ENCODE measurements at places on chromosomes 2 and 18. TPM values are rescaled to one million over a fixed set of nuclear protein-coding genes. Genes with fewer than 3 reads are reported as not detected.

The DSEL gene
- 1.2 TPM for total RNA-seq

The CCDC74B gene
- 0.30 TPM for total RNA-seq

The CHRNG gene
- not detected for total RNA-seq

The MRO gene
- not detected for total RNA-seq

The C2orf78 gene
- total RNA-seq: not detected

DNA sequence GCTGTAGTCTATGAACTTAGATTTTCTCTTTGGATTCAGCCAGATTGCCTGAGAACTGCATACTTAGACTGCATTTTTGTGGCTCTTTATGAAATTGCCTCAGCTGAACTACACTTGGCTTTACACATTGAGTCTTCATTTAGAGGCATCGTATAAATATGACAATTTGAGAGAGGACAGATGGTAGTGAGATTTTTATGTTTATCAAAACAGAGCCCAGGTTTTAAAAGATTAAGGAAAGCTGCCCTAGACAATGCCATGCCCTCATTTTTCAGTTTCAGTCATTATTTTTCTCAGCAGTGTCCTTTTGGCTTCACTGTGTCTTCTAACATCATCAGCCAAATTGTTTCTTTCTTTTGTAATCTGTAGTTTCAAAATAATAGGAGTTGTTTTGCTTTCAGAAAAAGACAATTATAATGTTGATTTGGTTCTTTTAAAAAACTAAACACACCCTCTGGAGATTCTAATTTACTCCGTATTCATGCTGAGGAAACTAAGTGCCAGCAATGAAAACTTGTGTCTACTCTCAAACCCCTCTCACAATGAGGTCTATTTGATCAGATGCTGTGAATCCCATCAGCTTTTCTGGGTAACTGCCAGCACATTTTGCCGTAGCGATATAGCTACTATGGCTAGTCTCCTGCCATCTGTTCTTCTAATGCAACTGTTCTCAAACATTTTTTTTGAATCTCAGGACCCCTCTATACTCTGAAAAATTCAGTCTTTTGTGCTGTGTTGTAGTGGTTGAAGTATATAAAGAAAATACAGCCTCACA is 46.2 kb downstream of the TWSG1 start:
- no peak for DNase-seq

GRCh38 chr18:35172009-35172408 is 68.8 kb upstream of the ZNF397 start:
- no peak for DNase-seq

GRCh38 chr2:20282916-20283592 is 58.1 kb upstream of the SDC1 start:
- no peak for DNase-seq

- no peak for DNase-seq
These were observed 5.1 kb upstream of the BCL11A start for GRCh38 chr2:60558536-60558935.

DNA sequence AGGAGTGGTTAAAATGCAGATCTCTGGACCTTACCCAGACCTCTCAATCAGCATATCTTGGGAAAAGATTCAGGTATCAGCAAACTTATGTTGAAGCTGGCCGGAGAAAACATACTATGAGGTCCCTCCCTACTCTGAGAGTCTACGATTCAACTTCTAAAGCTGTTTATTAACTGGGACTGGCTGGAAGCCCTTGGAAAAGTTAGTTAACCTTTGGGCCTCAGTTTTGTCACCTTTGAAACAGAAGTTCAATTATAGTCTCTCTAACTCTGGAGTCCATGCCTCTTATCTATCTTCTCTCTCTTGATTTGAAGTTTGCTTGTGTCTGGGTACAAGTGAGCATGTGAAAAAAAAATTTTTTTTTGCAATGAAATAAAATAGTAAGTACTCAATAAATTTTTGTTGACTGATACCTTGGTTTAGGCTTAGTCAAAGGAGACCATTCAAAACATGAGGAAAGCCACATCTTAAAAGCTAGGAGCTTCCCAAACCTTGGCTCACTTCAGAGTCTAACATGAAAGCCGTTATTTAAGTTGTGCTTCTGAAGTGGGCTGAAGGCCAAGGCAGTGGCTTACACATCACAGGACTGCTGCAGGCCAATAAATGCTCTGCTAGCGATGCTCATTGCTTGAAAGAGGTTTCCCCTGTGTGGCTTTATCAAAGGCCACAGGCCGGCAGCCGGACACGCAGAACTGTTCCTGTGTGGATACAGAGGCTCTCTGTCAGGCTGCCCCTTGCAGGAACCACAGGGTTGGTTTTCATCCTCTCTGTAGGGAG is 110.6 kb upstream of the FAM136A start:
- no peak for DNase-seq

DNA sequence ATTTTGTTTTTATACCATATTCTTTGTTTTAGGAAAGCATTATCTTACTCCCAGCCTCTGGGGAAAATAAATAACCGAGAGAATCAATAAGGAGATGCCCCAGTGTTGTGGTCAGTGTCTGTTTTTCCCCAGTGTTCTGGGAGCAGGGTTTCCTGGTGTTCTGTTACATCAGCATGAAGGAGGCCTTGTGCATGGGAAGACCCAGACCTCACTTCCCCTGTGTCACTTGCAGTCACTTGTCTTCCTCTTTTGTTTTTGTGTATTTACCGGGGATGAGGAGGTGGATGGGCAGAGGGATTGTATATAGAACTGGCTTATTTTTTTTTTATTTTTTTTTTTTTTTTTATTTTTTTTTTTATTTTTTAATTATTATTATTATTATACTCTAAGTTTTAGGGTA is 45.0 kb upstream of the MGAT5 start:
- no peak for DNase-seq

DNA sequence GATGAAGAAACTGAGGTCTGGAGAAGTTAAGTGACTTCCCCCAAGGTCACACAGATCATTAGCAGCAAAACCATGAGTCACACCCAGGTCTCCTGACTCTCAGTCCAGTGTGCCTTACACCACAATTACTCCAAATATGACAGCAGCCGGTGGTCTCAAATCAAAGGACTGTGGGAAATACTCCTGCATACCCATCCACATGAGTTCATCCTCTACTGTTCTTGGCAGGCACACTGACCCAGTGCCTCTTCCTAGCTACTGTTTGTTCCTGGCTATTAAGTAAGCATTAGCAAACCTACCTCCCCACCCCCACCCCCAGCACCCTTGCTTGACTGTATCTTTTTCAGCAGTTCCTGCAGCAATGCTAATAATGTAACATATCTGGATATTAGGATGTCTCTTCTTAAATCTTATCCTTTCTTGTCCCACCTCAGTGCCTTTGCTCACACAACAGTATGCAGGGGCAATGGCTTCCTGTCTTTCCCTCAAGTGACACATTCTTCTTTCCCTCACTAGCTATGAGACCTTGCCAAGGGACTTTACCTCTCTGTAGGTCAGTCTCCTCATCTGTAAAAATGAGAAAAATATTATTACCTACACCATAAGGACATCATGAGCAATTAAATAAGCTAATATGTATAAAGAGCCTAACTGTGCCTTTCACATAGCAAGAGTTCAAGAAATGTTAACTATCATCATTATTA is 46.2 kb downstream of the FAM98A start:
- DNase-seq: no peak

GRCh38 chr2:17827316-17827715 is 11.1 kb downstream of the MSGN1 start:
- DNase-seq: no peak

GRCh38 chr2:39664888-39665591 is 677 bp upstream of the TMEM178A start:
- DNase-seq: no peak

DNA sequence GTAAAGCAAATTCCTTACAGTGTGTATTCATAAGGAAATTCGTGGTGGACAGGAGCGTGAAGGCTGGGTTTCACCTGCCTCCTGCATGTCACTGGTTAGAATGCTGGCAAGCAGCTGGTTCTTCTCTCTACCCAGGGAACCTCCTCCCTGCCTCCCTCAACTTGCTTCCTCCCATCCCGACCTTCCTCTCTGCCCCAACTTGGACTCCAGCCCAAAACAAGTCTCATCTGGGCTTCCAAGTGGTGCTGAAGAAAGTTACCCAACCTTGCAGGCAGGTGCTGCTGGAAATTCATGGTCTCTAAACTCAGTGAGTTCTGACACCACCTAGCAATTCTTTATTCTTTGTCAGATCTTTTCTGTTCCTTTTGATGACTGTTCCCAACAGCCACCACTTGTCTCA is 184.5 kb downstream of the BCL2 start:
- DNase-seq: no peak

- DNase-seq: no peak
These were observed 73.2 kb downstream of the MAP4K4 start for GRCh38 chr2:101770726-101771125.

DNA sequence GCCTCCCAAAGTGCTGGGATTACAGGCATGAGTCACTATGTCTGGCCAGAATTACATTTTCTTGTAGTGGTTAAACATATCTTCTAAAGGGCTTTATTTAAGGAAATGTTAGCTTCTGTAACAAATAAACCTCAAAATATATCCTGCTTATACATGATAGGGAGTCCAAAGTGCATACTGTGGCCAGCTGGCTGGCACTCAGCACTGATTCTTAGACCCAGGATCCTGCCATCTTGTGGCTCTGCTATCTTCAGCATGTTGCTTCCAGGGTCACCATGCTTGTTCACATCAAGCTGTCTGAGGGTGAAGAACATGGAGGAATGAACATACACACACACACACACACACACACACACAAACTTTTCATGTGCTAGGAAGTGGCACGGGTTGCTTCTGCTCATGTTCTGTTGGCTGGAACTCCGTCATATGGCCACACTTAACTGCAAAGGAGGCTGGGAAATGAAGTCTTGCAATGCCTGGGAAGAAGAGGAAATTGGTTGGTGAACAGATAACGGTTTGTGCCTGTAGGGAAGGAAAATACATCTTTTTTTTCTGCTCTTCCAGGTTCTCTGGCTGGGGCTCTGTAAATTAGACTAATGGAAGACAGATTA is 40.0 kb downstream of the NPPC start:
- no peak for DNase-seq

DNA sequence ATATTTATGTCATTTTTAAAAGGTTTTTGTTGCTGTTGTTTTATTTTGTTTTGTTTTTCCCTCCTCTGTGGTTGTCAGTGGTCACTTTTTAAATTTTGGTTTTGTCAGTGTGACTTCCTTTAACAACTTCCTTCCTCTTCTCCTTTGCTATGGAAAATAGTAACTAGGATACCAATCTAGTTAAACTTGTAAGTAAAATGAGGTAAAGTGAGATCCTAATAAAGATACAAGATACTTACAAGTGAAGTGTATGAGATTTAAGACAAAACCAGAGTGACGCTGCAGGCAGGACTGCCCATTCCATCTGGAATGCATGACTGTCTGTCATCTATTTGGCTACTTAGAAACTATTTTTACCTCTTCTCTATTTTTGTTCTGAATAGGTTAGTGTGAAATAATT is 30.6 kb upstream of the CREB1 start:
- DNase-seq: no peak

DNA sequence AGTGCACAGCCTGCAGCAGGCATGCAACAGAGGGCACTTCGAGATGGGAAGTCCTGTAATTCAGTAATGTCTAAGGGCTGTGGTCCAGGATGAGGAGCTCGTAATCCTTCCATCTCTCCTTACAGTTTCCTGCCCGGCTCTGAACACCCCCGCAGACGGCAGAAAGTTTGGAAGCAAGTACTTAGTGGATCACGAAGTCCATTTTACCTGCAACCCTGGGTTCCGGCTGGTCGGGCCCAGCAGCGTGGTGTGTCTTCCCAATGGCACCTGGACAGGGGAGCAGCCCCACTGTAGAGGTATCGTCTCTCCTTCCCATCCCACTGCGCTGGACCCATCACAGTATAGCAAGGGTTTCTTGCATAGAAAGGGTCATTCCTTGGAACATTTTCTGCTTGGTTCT is 26.7 kb downstream of the FBLN7 start:
- DNase-seq: no peak

DNA sequence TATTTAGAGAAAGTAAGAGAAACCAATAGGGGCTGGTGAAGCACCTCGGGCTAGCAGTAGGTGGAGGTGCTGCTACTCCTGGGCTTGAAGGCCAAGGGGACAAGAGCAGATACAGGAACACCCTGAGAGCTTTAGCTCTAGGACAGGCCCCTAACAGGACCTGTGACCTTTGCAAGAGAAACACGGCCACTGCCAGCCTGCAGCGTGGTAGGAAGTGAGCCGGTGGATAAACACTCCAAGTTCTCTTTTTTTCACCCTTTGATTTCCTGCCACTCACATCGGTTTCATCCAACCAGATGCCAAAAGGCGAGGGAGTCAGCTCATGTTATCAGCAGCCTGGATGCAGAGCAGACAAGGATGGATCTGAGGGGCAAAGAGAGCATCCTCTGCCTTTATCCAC is 66.8 kb upstream of the SPRED2 start:
- DNase-seq: no peak
